ENCODE measurements at places on chromosomes 3 and 15. TPM values are rescaled to one million over a fixed set of nuclear protein-coding genes. Genes with fewer than 3 reads are reported as not detected.

DAZL gene
- not detected for total RNA-seq

ADAMTS17 gene
- total RNA-seq, result under 0.01 TPM

RTP1 gene
- not detected for total RNA-seq

TRIM59 gene
- 12.5 TPM for total RNA-seq

FHIT gene
- 2.0 TPM for total RNA-seq

DUT gene
- total RNA-seq, result 38.0 TPM

RLBP1 gene
- total RNA-seq, result not detected

CD86 gene
- not detected for total RNA-seq

MGLL gene
- 33.4 TPM for total RNA-seq

UQCC5 gene
- total RNA-seq, result 4.8 TPM

SAMMSON gene
- not detected for total RNA-seq

PLA2G4B gene
- 0.13 TPM for total RNA-seq

CD96 gene
- not detected for total RNA-seq

BMF gene
- total RNA-seq, result 4.1 TPM

EFHB gene
- total RNA-seq, result not detected

CHRNA3 gene
- total RNA-seq, result not detected

CGNL1 gene
- 25.7 TPM for total RNA-seq

GOLGA8O gene
- 0.13 TPM for total RNA-seq

CSK gene
- total RNA-seq, result 27.9 TPM

NANOGP8 gene
- not detected for total RNA-seq

IL17RD gene
- 0.38 TPM for total RNA-seq

ZBBX gene
- 0.13 TPM for total RNA-seq

Measured in dermis microvascular lymphatic vessel endothelial cell (primary cell).